ENCODE measurements at places on chromosomes 2 and 18.

GRCh38 chr18:31679791-31680432 is 4.5 kb downstream of the B4GALT6 start:
- DNase-seq: no peak

GRCh38 chr2:72090781-72091482 is 56.7 kb downstream of the CYP26B1 start:
- no peak for DNase-seq

DNA sequence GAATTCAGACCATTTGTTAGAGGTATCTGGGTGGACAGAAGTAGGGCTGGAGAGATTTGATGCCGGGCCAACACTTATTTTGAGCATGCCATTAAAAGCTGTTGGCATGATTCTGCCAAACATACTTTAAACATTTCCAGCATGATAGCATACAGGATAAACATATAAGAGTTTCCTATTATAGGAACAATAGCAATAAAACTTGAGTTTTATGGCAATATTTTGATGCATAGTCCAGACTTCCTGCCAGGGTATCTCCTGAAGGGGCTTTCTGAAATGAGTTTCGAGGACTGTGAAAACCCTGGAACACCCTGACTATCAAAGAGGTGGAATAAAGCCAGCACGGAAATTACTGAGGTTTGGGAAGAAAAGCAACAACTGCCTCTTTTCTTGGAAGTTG is 1398.0 kb upstream of the NXPH2 start:
- DNase-seq: no peak

DNA sequence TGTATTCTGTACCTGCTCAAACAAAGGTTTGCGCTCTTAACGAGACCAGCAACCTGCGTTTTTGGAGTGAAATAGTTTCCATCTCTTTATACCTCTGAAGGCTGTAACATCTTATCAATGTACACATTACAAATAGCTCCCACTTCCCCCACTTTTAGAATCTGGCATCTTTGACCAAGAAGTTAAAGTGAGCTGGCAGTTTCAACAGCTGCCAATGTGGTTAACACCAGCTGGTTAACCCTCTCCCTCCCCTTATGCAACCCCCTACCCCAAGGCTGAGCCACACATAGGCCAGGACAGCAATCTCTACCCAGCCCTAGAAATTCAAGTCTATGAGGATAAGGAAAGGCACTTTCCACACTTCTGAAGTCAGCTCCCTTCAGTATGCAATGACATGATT is 2.2 kb upstream of the SERTAD2 start:
- no peak for DNase-seq

GRCh38 chr2:51638811-51639210 is 606.9 kb upstream of the NRXN1 start:
- no peak for DNase-seq

DNA sequence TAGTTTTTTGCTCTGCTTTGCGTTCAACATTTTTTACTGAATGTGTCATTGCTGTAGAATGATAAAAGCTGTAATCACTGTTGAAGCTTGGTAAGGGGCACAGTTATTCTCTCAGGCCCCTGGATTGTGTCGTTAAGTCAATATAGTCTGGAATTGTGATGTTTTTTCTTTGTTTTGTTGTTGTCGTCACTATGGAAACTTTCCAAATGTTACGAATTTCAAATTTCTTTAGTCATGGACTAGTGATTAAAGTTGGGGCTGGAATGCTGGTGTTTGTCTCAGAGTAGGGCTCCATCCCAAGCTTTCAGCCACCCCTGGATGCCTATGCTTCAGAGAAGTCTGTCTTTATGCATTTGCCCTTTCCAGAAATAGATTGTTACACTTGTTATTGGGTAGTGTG is 287.2 kb downstream of the CDH19 start:
- DNase-seq: no peak

- DNase-seq: no peak
These were observed 10.8 kb downstream of the TMEM18 start for GRCh38 chr2:666441-666840.

DNA sequence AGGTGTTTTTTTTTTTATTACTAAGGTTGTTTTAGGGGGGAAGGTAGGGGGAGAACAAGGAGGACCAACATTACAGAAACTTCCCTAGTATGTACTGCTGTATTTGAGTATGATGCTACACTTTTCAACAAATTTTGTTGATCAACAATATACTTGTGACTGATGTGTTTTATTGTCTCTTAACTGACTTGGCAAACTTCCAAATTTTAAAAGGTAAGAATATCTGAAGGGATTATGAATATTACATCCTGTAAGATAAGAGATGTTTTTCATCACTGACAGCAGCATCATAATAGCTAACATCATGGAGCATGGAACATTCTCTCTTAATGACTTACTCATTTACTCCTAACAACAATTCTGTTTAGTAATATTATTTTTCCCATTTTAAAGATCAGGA is 86.0 kb upstream of the KIF5C start:
- no peak for DNase-seq

- DNase-seq: no peak
These were observed 77.7 kb downstream of the MAP3K20 start for GRCh38 chr2:173153301-173153885.

DNA sequence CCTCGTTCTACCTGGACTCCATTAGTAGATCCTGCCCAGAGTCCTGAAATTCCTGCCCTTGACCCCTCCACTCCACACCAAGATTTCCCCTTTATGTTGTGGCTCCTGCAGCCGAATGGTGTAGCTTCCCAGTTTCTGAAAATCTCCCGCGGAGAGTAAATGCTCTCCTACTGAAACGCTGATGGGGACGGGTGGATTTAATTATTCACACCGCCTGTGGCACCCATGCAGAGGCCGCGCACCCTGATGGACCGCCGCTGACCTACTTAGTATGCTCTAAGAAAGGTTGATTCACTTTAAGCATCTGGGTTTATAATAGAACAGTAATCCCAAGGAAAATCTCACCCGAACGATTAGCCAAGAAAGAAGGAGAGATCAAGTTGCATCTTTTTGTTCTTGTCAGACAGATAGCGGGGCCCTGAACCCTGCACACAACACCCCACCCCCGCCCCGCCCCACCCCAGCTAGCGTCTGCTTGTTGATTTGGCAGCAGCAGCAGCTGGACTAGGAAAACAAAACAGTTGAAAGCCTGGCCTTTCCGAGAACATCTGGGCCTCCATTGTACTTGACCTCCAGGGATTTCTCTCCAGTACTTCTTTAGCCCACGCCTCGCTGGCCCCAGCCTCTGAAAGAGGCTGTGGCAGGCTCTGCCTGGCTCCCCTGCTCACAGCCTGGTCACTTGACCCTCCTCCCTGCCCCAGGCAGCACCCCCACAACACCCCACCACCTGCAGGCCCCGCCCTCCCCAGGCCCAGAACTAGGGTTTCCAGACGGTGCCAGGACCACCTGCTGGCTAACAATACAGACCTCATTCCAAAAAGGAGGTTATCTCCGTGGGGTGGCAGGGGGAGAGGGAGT is 53.6 kb downstream of the DPYSL5 start:
- DNase-seq: no peak

DNA sequence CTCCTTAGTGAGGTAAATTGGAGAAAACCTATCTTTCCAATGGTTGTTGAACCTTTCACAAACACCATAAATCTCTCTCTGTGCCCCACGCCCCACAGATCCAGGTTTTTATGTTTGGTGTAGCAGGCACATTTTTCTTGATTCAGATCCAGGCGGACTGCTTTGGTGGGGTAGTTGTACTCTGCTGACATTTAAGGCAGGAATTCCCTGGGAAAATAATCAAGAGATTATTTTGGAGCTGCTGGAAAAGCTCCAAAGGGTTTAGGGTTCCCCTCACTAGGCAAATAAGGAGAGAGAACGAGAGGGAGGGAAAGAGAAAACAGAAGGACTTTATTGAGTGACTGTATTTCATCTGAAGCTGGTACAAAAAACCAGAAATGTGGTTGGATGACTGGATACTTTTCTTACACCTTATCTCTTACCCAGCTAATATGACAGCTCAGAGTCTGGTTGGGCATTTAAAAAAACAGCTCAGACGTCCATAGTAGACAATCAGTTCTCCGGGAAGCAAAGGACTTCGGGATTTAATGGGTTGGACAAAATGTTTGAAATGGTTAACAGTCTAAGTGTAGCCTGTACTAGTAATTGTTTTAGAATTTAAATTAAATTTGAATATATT is 3.6 kb upstream of the AQP4 start:
- DNase-seq: no peak

DNA sequence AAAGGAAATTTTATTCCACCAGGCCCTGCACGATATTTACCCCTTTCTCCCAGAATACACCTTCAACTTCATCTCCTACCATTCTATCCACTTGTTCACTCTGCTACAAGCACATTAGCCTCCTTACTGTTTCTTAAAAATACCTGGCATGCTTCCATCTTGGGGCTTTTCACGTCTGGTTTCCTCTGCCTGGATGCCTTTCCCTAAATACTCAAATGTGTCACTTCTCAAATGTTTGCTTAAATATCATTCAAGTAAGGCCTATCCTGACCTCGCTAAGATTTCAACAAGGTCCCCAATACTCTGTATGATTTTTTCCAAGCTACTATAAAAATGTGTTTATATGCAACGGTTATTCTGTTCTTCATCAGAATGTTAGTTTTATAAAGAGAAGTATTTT is 433.0 kb upstream of the CHAC2 start:
- DNase-seq: no peak

GRCh38 chr2:163551616-163552373 is 184.0 kb downstream of the FIGN start:
- peak; percentile 3 for DNase-seq

DNA sequence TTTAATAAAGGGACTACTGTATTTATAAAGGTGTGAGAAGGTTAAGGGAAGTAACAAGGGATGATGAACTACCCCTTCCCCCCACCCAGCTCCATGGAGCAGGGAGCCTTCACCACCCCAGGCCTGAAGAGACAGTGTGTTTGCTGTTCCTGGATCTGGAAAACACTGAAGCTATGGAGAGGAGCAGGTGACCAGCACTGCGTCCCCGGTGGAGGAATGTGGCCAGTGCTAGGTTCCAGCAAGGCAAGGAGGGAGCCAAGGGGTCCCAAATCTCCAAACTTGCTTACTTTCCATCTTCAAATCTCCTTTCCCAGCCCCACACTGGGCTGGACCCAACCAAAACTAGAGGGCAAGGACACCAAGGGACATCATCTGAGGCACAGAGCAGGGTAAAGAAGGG is 128.7 kb upstream of the CD302 start:
- DNase-seq: no peak

DNA sequence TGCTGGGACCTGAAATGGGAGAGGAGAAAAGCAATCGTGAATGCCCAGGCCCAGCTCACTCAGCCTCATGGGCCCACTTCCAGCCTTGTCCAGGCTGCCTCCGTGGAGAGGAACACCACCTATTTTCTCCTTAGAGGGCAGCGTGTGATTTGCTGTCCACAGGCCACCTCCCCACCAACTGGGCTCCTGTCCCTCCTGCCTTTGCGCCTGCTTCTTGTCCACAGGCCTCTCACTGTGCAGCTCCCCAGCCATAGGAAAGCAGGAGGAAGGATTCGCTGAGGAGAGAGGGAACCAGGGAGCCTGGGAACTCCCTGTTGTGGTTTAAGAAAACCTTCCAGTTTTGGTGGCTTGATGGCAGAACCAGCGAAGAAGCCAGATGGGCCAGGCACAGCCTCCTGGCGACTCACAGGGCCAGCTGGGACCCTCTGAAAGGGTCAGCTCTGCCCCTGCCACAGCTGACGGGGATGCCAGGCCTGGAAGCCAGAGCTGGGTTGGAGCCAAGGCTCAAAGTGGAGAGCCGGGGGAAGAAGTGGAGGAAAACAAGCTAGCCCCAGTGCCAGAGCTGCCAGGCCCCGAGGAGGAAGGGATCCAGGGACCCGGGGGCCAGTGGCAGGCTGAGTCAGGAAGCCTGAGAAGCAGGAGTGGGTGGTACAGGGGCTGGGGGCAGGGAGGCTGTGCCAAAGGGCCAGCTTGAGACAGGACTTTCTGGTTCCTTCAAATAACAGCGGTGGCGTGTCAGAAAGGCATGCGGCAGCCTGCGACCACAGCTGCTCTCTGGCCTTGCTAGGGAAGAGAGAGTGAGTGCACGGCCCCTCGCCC is 9.9 kb downstream of the TMBIM1 start:
- peak; percentile 17 for DNase-seq

GRCh38 chr2:219980638-219981037 is 353.2 kb downstream of the SLC4A3 start:
- DNase-seq: no peak

GRCh38 chr2:215994911-215995310 is 18.4 kb downstream of the MREG start:
- no peak for DNase-seq

DNA sequence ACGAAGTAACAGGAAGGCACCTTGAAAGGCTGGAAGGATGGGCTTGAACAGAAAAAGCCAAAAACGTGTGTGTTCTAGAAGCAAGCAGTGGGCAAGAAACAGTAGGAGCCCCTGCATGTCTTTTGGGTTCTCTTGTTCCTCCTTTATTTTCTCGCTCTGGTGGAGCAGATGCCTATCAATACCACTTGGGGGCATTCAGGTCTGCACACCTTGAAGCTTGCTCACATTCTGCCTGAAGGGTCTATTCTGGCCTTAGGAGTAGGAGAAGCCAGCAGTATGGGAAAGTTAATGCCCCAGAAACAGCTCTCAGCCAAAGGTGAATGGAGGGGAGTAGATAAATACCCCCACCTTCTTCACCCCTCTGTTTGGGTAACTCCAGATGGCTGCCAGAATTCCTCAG is 204.5 kb downstream of the TXNL1 start:
- no peak for DNase-seq

All from fibroblast of skin of abdomen (primary cell).